ENCODE measurements at places on chromosomes 16 and 17.

- no peak for DNase-seq
Observed at GRCh38 chr17:69608141-69608540, 193.6 kb downstream of the MAP2K6 start.

DNA sequence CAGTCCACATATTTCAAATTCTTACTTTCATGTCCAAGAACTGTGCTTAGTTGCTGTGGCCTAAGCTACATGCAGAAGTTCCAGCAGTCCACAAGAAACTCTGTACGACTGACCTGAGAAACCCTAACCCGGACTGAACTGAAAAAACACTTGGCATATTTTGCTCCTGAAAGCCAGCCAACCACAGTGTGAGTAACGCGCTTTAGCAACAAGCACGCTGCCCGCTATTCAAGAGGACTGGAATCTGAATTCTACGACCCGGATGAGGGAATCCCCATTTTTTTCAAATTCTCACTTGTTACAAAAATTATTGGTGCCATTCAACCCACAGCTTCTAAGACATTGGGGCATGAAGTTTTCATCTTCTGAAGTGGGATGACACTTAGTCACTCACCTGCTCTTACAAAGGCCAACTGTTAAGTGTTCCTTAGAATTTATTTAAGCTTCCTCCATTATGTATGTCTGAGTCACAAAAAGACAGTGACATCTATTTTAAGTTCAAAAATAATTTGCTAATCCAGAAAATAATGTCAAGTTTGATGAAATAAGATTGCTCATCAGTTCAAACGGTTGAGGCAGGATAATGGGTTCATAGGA, 78.7 kb downstream of the CDYL2 start:
- DNase-seq: no peak

DNA sequence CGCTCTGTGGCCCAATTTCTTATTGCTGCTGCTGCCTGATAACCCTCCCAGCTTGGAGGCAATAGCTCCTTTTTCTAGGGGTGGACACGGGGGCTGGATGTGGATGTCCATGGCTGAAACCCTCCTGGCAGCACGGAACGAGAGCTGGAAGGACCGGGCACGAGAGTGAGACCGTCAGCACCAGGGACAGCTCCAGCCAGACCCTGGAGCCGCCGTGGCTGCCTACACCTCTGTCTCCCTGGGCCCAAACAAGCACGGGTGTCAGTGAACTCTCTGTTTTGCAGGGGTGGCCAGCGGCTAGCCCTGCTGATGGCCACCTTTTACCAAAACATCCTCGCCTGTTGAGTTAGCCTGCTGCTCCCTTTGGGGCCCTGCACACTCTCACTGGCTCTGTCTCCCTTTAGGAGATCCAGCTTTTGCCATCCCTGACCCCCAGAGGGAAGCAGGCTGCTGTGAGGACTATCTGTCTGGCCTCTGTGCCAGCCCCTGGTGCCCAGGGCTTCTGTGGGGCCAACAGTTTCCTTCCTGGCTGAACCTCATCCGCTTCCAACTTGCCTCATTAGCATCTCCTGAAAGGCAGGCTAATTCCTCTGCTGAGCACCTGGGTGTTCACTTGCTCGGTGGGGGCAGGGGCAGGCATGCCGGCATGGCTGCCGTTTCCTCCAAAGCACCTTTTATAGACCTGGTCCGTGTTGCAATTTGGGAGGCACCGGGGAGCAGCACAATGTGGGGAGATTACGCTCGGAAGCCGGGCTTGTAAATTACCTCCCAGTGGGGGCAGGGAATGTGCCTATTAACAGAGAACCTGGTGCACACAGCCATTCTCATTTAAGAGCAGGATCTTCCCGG, 118.1 kb downstream of the ENGASE start:
- DNase-seq: no peak

DNA sequence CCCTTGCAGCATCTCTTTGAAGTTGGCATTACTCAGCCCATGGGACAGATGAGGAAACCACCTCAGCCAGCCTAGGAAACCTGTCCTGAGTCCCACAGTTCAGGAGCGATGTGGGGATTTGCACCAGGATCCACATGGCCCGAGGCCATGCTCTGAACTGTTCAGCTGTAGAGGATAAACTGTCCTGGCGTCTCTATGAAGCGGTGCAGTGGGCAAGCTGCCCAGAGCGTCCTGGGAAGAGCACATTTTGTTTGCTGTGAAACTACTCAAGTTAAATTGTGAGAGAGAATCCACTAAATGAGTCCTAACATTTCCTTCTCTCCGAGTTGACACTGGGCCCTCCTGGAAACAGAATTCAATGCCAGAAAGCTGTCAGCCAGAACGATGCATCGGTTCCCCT, 276.6 kb upstream of the TNRC6C start:
- no peak for DNase-seq

DNA sequence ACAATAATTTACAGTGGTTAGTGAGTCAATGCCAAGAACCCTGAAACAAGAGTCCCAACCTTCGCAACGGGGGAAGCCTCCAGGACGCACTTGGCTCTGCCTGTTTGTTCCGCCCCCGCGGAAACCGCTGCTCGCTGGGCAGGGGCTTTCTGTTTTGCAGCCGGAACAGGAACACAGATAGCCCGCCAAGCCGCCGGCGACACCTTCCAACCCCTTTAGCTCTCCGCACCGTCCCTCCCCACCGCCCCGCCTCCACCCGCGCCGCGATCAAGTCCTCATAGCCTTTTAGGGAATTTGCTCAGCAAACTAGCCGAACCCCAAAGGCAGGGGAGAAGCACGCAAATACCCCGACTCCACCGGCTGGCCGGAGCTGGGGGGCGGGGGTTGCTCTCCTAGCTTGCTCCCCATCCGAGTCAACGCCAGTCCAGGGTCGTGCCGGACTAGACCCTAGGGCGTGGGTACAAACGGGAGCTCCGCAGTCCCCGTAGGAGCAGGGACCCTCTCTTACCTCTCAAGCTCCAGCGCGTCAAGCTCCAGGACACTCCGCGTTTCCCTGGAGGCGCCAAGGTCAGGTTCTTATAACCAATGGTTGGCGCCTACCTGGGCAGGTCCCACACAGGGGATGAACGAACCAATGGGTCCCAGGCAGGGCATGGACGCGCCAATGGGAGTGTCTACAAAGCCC, at the start of gene SLFN13:
Gene SLFN13, minus strand, starts transcription at position 553 of the 685 bp plus-strand sequence. CDS start 3,086 bp downstream, outside the sequence.
- peak; percentile 51 for DNase-seq

- DNase-seq: no peak
Observed at GRCh38 chr17:77127735-77128361, 12.9 kb upstream of the SEC14L1 start.

DNA sequence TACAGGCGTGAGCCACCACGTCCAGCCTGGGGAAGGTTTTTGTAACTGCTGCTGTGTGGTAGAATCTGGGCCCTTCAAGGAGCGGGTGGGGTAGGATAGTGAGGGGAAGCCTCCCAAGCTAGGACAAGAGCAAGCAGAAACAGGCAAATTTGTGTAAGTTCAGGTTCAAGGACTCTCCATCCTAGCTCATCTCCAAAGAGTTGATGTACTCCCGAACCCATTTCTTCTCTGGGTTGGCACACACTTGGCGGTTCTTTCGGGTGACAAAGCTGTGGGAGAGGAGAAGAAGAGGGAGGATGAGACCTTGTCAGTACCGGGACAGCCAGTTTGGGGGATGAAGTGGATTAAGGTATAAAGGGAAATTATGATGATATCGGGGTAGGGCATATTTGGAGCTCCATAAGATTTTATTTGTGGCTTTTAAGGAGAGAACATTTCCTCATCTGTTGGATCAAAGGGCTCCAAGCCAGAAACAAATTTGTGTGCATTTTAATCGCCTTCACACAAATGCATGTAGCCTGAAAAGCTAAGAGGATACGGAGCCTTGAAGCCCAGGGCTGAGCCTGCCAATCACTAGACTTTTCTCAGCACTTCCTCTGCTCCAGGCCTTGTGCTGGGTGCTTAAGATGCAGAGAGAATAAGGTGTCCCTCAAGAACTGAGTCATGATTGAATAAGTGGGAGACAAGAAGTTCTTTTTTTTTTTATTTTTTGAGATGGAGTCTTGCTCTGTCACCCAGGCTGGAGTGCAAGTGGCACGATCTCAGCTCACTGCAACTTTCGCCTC, 3.7 kb upstream of the HEATR9 start:
- no peak for DNase-seq
